ENCODE measurements at places on chromosomes 5 and 9.

DNA sequence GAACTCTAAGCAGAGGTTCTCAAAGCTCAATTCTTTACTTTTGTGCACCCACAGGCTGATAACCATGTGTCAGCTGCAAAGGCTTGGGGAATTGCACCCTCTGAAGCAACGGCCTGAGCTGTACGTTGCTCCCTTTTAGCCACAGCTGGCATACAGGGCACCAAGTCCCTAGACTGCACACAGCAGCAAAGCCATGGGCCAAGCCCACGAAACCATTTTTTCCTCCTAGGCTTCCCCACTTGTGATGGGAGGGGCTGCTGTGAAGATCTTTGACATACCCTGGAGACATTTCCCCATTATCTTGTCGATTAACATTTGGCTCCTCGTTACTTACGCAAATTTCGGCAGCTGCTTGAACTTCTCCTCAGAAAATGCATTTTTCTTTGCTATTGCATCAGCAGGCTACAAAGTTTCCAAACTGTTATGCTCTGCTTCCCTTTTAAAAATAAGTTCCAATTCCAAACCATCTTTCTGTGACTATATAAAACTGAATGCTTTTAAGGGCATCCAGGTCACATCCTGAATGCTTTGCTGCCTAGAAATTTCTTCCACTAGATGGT lies 23.0 kb downstream of the KIAA0825 start:
- H3K4me3 ChIP-seq = no peak overlapping the region
- no peaks in the 10 kb centered on the region for H3K4me1 ChIP-seq
- H3K36me3 ChIP-seq = peaks cover 10% of the 10 kb centered on the region
- no peak overlapping the region for H3K27ac ChIP-seq
- H3K27me3 ChIP-seq = no peaks in the 10 kb centered on the region

DNA sequence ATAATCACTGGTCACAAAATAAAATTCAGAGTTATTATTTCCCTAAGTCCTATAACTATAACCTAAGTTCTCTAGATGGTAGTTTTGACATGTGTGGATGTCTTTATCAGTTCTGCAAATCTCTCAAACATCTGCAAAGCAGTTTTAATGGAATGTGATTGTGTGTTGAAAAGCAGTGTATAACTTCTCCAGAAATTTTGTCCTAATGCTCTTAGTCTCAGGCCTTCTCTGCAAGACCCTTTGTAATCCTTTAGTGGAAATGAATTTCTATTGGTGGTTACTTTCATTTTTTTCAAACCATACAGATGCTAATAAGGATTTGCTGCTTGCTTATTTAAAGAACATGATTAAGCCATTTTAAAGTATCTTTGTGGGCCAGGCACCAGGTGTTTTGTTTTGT lies 75.5 kb upstream of the LHFPL2 start:
- H3K27me3 ChIP-seq = no peaks in the 10 kb centered on the region
- H3K4me1 ChIP-seq = no peaks in the 10 kb centered on the region
- no peak for DNase-seq
- H3K36me3 ChIP-seq = no peaks in the 10 kb centered on the region
- H3K4me3 ChIP-seq = no peak overlapping the region

DNA sequence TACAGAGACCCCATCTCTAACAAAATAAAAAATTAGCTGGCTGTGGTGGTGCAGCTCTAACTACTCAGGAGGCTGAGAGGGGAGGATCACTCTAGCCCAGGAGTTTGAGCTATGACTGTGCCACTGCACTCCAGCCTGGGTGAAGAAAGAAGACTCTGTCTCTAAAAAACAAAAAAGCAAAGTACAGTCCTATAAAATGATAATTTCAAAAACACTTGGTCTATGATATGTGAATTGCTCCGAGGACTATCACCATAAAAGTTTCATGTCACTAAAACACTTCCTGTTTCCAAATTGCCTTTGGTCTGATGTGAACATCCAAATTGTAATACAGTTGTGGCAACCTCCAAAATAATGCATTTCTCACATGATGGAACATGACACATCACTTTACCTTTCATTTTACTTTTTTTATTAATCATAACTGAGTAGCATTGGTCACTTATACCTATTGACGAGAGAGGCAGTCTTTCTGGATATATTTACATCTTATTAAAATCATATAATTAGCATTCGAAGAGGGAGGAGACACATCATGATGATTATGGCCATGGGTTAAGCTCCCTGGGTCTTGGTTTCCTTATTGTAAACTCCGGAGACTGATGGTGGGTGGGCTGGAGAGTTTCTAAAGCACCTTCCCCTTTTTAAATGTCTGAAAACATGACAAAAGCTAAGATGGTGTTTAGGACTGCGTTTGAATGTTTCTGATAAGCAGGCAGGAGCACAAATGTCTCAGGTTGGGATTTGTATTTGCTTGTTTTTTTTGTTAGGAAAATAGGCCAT lies 25.8 kb upstream of the CD180 start:
- no peaks in the 10 kb centered on the region for H3K27me3 ChIP-seq
- no peak for DNase-seq
- H3K27ac ChIP-seq = no peak overlapping the region
- no peak overlapping the region for H3K4me3 ChIP-seq

GRCh38 chr9:92726971-92727715 lies 37.5 kb downstream of the BICD2 start:
- H3K27me3 ChIP-seq = no peaks in the 10 kb centered on the region
- DNase-seq = no peak
- H3K27ac ChIP-seq = no peak overlapping the region
- no peak overlapping the region for H3K4me3 ChIP-seq
- H3K36me3 ChIP-seq = peaks cover 18% of the 10 kb centered on the region

GRCh38 chr9:98612061-98612752 lies 96.5 kb downstream of the GABBR2 start:
- H3K36me3 ChIP-seq = no peaks in the 10 kb centered on the region
- H3K27me3 ChIP-seq = no peaks in the 10 kb centered on the region
- H3K27ac ChIP-seq = no peak overlapping the region
- H3K4me3 ChIP-seq = no peak overlapping the region
- no peak for DNase-seq

- peaks cover 12% of the 10 kb centered on the region for H3K36me3 ChIP-seq
- H3K4me3 ChIP-seq = no peak overlapping the region
- H3K27ac ChIP-seq = no peak overlapping the region
- H3K27me3 ChIP-seq = no peaks in the 10 kb centered on the region
These were observed 169.2 kb downstream of the FGF1 start for GRCh38 chr5:142516732-142517131.

- H3K36me3 ChIP-seq = no peaks in the 10 kb centered on the region
- no peak overlapping the region for H3K27ac ChIP-seq
- no peaks in the 10 kb centered on the region for H3K4me1 ChIP-seq
- no peaks in the 10 kb centered on the region for H3K27me3 ChIP-seq
These were observed 791.2 kb downstream of the MAT2B start for GRCh38 chr5:164296603-164297080.

GRCh38 chr5:59799668-59800346 lies 93.7 kb downstream of the PDE4D start:
- H3K4me1 ChIP-seq = no peaks in the 10 kb centered on the region
- H3K27ac ChIP-seq = no peak overlapping the region
- no peaks in the 10 kb centered on the region for H3K36me3 ChIP-seq
- H3K4me3 ChIP-seq = no peak overlapping the region
- H3K27me3 ChIP-seq = no peaks in the 10 kb centered on the region

- no peak overlapping the region for H3K27ac ChIP-seq
- H3K27me3 ChIP-seq = no peaks in the 10 kb centered on the region
- no peaks in the 10 kb centered on the region for H3K36me3 ChIP-seq
- no peak overlapping the region for H3K4me3 ChIP-seq
- no peak for DNase-seq
These were observed 228.7 kb downstream of the NTRK2 start for GRCh38 chr9:84898188-84898587.

GRCh38 chr9:116628716-116629115 lies 58.4 kb upstream of the TRIM32 start:
- no peaks in the 10 kb centered on the region for H3K27me3 ChIP-seq
- H3K4me1 ChIP-seq = peaks cover 2% of the 10 kb centered on the region
- H3K4me3 ChIP-seq = no peak overlapping the region
- no peaks in the 10 kb centered on the region for H3K36me3 ChIP-seq
- no peak for DNase-seq
- H3K27ac ChIP-seq = no peak overlapping the region

DNA sequence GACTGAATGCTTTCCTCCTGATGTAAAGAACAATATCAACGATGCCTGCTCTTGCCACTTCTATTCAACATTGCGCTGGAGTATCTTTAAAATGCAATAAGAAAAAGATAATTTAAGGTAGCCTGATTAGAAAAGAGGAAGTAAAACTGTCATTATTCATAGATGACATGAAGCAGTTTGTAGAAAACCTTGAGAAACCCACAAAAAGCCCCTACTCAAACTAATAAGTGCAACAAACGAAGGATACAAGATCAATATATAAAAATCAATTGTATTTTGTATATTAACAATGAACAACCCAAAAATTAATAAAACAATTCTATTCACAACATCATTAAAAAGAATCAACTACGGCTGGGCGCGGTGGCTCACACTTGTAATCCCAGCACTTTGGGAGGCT lies 76.4 kb upstream of the CKMT2 start:
- H3K36me3 ChIP-seq = no peaks in the 10 kb centered on the region
- no peaks in the 10 kb centered on the region for H3K27me3 ChIP-seq
- no peaks in the 10 kb centered on the region for H3K4me1 ChIP-seq
- no peak overlapping the region for H3K4me3 ChIP-seq

DNA sequence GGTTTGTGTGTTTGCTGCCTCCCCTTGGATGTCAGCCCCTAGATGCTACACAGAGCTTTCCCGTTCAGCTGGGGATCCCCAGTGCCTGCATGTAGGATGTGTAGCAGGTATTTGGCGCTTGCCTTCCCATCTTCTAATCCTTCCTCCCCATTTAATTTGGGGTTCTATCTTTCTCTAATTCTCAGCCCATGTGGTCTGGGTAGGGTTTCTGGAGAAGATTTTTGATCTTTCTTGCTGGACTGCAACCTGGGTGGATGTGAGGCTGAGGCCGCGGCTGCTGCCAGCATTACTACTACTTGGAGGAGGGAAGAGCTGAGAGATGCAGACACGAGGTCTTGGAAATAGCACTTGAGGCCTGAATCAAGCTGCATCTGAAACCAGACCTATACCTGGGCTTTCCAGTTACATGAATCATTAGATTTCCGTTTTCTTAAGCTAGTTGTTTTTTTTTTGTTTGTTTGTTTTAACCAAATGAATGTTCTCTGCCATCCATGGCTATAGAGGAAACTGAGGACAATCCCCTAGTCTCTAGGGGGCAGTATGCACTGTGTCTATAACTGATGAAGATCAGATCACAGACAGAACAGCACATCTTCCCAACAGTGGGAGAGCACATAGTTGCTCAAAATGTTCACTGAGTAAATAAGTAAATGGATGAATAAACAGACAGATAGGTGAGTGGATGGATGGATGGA lies 178.6 kb downstream of the FGF18 start:
- no peaks in the 10 kb centered on the region for H3K36me3 ChIP-seq
- H3K27me3 ChIP-seq = no peaks in the 10 kb centered on the region
- no peaks in the 10 kb centered on the region for H3K4me1 ChIP-seq
- DNase-seq = peak; percentile 10
- no peak overlapping the region for H3K27ac ChIP-seq
- no peak overlapping the region for H3K4me3 ChIP-seq

DNA sequence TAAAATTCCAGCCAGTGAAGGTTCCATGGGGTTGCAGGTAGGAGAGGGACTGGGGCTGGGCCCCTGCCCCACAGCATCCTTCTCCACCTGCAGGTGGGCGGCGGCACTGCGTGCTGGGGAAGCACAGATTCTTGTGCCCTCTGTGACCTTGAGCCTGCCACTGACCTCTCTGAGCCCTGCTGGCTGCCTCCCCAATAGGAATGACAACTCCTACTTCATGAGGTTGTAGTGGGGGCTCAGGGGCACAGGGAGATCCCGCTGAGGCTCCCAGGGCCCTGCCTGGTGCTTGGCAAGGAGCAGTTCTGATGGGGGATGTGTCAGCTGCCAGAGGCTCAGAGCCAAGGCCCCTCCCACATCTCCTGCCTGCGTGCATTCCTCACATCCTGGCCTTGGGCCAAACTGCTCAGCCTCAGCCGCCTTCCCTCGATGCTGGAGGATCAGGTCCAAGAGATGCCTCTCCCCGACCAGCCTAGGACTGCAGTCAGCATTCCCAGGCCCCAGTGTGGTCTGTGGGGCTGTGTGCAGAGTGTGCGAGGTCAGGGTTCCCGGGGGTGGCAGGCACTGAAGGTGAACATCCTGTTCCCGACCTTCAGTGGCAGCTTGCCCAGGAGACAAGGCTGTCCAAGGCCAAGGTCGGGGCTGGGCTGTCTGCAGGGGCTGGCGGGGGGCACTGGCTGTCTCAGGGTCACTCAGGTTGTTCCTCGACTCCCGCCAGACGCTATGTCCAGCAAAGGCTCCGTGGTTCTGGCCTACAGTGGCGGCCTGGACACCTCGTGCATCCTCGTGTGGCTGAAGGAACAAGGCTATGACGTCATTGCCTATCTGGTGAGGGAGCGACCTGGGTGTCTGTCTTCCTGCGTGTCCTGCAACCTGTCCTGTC lies 7.0 kb downstream of the ASS1 start:
- H3K27ac ChIP-seq = no peak overlapping the region
- H3K4me1 ChIP-seq = peaks cover 8% of the 10 kb centered on the region
- peaks cover 14% of the 10 kb centered on the region for H3K36me3 ChIP-seq
- peak; percentile 74 for DNase-seq
- no peak overlapping the region for H3K4me3 ChIP-seq
- H3K27me3 ChIP-seq = no peaks in the 10 kb centered on the region

- H3K36me3 ChIP-seq = no peaks in the 10 kb centered on the region
- no peaks in the 10 kb centered on the region for H3K4me1 ChIP-seq
- no peak overlapping the region for H3K27ac ChIP-seq
These were observed 19.2 kb downstream of the SLC25A25 start for GRCh38 chr9:128087262-128087661.

DNA sequence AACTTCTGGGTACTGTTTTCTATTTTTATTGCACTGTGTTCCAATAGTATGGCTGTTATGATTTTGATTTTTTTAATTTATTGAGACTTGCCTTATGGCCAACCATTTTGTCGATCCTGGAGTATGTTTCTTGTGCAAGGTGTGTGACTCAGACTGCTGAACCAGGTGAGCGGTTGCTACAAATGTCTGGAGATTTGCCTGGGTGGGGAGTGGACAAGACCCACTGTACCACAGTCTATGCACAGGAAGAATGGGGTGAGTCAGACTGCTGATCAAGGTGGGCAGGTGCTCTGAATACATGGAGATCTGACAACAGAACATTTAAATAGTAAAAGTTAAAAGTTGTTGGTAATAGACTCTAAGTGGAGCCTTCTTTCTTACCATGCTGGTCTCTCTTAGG lies 609.2 kb downstream of the CSNK1G3 start:
- H3K36me3 ChIP-seq = no peaks in the 10 kb centered on the region
- H3K27me3 ChIP-seq = no peaks in the 10 kb centered on the region

GRCh38 chr9:71349218-71349617 lies 227.8 kb upstream of the TRPM3 start:
- no peaks in the 10 kb centered on the region for H3K27me3 ChIP-seq
- H3K4me1 ChIP-seq = no peaks in the 10 kb centered on the region
- H3K4me3 ChIP-seq = no peak overlapping the region
- H3K36me3 ChIP-seq = peaks cover 2% of the 10 kb centered on the region

Data from H9 (cell line).